ENCODE measurements at places on chromosomes 7 and 10.

GRCh38 chr7:88357781-88358525, 51.3 kb upstream of the STEAP4 start:
- DNase-seq = no peak

- DNase-seq = no peak
Measured at GRCh38 chr7:53473371-53473770, 437.9 kb downstream of the POM121L12 start.

GRCh38 chr7:115474137-115474536, 552.2 kb downstream of the MDFIC start:
- no peak for DNase-seq

DNA sequence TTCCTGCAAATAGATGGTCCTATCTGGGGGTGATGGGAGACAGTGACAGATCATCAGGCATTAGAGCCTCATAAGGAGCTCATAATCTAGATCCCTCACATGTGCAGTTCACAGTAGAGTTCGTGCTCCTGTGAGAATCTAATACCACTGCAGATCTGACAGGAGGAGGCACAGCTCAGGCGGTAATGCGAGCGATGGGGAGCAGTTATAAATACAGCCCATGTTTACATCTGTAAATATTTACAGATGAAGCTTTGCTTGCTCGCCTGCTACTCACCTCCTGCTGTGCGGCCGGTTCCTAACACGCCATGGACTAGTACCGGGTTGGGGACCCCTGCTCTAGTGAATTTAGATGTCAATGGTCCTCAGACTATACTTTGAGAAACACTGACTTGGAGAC, 17.0 kb upstream of the CDCA7L start:
- no peak for DNase-seq

DNA sequence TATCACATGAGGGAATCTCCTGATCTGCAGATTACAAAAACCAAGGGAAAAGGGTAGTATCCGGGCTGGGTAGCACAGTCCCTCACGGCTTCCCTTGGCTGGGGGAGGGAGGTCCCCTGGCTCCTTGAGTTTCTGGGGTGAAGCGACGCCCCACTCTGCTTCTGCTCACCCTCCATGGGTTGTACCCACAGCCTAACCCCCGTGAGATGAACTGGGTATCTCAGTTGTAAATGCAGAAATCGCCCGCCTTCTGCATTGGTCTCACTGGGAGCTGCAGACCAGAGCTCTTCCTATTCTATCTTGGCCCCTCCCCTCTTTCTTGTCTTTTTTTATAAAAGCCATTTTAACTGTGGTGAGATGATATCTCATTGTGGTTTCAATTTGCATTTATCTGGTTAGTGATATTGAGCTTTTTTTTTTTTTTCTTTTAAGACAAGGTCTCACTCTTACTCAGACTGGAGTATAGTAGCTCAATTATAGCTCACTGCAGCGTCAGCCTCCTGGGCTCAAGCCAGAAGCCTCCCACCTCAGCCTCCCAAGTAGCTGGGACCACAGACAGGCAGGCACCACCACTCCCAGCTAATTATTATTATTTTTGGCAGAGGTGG, 87.8 kb downstream of the ABCC2 start:
- DNase-seq = peak; percentile 39

DNA sequence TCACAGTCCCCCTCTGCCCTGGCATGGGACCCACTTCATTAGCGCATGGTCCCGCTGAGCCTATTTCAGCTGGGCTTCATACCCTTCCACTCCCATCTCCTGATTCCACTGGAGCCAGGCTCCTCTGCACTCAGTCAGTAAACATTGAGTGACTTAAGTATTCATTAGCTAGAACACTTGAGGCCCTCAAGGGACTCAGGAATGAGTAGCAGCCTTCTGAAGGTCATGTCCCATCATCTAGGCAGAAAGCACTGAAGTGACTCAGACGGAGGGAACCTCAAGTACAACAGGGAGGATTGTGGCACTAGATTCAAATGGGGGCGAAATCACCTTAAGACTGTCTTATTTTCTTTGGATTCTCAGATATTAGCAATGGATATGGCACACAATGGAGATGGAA, 186.6 kb upstream of the INHBA start:
- DNase-seq = peak; percentile 45

DNA sequence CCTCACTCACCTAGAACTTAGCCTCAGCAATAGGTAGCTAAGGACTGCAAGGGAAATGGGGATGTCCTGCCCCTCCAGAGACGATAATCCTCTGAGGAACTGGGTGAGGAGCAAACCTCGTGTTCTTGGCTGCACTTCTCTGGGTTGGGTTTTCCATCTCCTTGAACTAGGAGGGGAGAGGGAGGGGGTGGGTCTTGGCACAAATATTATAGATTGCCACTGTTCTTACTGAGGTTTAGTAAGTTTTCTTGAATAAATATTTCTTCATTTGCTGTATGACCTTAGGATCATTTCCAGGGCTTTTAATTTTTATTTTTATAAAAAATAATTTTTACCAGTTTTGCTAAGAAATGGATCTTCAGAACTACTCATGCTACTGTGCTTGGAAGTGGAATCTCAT, 406.7 kb upstream of the FZD8 start:
- DNase-seq = no peak

DNA sequence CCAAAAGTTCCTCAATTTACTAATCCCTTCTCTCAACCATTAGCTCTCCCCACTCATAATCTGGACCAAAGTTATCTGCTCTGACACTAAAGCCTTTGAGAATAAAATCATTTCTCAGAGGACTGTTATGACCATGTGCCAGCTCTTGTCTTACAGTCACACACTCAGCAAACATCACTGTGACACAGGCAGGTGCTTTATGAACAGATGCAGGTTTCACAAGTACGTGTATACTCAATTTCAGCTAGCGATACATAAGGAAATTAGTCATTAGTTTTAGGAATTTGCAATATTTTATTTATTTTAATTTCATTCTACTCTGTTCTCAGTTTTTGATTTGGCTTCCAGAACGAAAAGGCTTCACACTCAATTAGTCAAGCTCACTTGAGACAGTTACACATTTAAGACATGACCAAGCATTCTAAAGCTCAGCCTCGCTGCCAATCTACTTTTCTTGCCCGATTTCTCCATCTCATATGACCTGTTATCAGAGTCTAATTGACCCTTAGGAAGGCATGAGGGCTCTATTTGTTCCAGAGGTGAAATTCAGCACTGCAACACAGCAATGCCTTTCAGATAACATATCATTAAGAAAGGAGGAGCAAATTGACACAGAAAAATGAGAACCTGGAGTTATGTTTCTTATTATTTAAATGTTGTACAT, 76.8 kb downstream of the TFEC start:
- DNase-seq = no peak
